ENCODE measurements at places on chromosomes 6 and 20. TPM values are rescaled to one million over a fixed set of nuclear protein-coding genes. Genes with fewer than 3 reads are reported as not detected.

GRCh38 chr6:23269436-23269835 is 700.1 kb downstream of the HDGFL1 start:
- no peak for DNase-seq

KIFC1 gene
- 0.24 TPM for total RNA-seq

GRCh38 chr6:97059473-97059872 is 134.9 kb downstream of the KLHL32 start:
- DNase-seq: no peak

GRCh38 chr6:168083514-168083885 is 4.5 kb upstream of the FRMD1 start:
- no peak for DNase-seq

LINC00237 gene
- total RNA-seq: not detected

- DNase-seq: no peak
Measured at GRCh38 chr20:16505894-16506293, 67.4 kb downstream of the KIF16B start.

DNA sequence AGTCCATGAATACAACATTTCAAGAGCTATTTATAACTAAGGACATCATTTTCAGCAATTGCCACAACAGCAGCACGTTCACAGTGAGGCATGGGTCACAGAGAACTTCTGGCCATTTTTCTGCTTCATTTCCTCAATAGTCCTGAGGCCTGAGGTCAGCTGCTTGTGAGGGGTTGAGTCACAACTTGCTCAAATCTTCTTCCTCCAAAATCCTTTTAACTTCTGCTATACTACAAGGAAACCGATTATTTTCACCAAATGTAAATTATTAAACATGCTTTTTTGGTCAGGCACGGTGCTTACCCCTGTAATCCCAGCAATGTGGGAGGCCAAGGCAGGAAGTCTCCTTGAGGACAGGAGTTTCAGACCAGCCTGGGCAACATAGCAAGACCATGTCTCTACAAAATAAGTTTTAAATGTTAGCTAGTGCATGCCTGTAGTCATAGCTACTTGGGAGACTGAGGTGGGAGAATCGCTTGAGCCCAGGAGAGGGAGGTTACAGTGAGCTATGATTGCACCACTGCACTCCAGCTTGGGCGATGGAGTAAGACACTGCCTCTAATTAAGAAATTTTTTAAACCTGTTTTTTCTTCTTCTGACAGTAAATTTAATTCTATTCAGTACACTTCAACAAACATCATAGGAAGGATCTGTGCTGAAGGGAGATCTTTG is 11.1 kb upstream of the SLC16A10 start:
- DNase-seq: no peak

All from cardiac septum (tissue), 1 donor.